ENCODE measurements at places on chromosomes 2 and 18.

GRCh38 chr2:172582656-172583055 lies 26.8 kb downstream of the PDK1 start:
- no peak for DNase-seq
- no peaks in the 10 kb centered on the region for H3K27me3 ChIP-seq
- H3K4me3 ChIP-seq, result no peak overlapping the region
- no peaks in the 10 kb centered on the region for H3K4me1 ChIP-seq

GRCh38 chr2:230106771-230107170 lies 38.0 kb upstream of the SLC16A14 start:
- H3K4me3 ChIP-seq, result no peak overlapping the region
- H3K27ac ChIP-seq, result no peak overlapping the region
- DNase-seq, result no peak
- H3K4me1 ChIP-seq, result no peaks in the 10 kb centered on the region

GRCh38 chr2:65353927-65354326 lies 78.5 kb downstream of the SPRED2 start:
- H3K4me3 ChIP-seq, result no peak overlapping the region
- H3K36me3 ChIP-seq, result no peaks in the 10 kb centered on the region
- peaks cover 29% of the 10 kb centered on the region for H3K4me1 ChIP-seq
- H3K27ac ChIP-seq, result no peak overlapping the region
- DNase-seq, result no peak

GRCh38 chr2:186573531-186573930 lies 16.3 kb upstream of the ITGAV start:
- H3K4me3 ChIP-seq, result no peak overlapping the region
- no peaks in the 10 kb centered on the region for H3K27me3 ChIP-seq

GRCh38 chr2:60478660-60479059 lies 74.8 kb downstream of the BCL11A start:
- no peaks in the 10 kb centered on the region for H3K36me3 ChIP-seq
- no peaks in the 10 kb centered on the region for H3K4me1 ChIP-seq
- peaks cover 28% of the 10 kb centered on the region for H3K27me3 ChIP-seq
- H3K4me3 ChIP-seq, result no peak overlapping the region
- H3K27ac ChIP-seq, result no peak overlapping the region

- peaks cover 13% of the 10 kb centered on the region for H3K27me3 ChIP-seq
- peak; percentile 48 for DNase-seq
- H3K36me3 ChIP-seq, result no peaks in the 10 kb centered on the region
- H3K27ac ChIP-seq, result no peak overlapping the region
- H3K4me1 ChIP-seq, result peaks cover 25% of the 10 kb centered on the region
These were observed 1.3 kb upstream of the CYP26B1 start for GRCh38 chr2:72148837-72149555.

DNA sequence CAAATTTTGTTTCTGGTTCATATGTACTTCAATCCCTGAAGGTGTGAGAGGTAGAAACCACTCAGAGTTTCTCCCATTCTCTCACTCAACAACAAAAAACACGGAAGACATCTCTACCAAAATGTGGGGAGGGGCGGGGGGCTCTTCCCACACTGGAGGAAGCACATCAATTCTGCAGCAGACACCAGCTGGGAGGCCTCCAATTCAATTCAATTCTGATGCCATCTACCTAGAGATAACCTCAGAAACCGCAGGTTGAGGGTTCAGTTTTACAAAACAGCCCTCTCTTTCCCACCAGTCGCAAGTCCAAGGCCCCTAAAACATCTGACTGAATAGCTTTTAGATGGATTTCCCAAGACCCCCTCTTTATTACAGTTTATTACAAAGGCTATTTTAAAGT lies 7.0 kb upstream of the MCFD2 start:
- no peaks in the 10 kb centered on the region for H3K36me3 ChIP-seq
- DNase-seq, result no peak
- peaks cover 12% of the 10 kb centered on the region for H3K4me1 ChIP-seq
- H3K27me3 ChIP-seq, result no peaks in the 10 kb centered on the region

GRCh38 chr2:73117441-73117840 lies 4.7 kb upstream of the RAB11FIP5 start:
- peaks cover 10% of the 10 kb centered on the region for H3K4me1 ChIP-seq
- H3K27ac ChIP-seq, result no peak overlapping the region
- H3K36me3 ChIP-seq, result no peaks in the 10 kb centered on the region
- no peak overlapping the region for H3K4me3 ChIP-seq
- H3K27me3 ChIP-seq, result peaks cover 3% of the 10 kb centered on the region
